ENCODE measurements at places on chromosomes 12 and 14.

DNA sequence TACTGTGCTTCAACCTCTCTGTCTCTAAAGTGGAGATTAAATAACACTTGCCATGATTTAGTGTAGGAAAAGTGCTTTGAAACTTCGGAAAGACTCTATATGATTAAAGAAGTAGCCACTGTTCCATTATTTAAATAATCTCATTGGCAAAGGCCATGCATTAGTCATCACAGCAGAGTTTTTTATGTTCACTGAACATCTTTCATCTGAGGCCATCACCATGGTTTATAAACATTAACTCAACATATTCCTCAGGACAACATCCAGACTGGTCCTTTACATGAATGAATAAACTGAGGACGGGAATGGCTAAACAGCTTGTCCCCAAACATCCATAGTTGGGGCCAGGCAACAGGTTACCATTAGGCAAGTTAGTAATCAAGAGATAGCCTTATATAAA lies 124.6 kb upstream of the FRMD6 start:
- DNase-seq, result peak; percentile 84

DNA sequence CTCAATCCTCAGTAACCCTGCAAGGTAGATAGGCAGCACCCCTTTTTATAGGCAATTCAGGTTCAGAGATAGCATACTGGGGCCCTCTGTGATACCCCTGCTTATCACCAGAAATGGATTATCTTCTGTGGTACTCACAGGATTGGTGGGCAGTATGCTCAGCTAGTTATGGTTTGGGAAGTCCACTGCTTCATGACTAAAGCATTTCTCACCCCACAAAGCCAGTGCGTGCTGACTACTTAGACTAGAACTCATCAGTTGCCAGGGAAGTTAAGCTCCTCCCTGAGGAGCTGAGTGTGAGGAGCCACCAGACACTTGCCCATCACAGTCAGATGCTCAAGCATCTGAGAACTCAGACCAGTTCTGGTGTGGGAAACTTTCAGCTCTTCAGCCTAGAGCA lies 76.3 kb downstream of the SCAF11 start:
- peak; percentile 76 for DNase-seq

GRCh38 chr12:41474001-41474400 lies 285.9 kb downstream of the PDZRN4 start:
- no peak for DNase-seq

DNA sequence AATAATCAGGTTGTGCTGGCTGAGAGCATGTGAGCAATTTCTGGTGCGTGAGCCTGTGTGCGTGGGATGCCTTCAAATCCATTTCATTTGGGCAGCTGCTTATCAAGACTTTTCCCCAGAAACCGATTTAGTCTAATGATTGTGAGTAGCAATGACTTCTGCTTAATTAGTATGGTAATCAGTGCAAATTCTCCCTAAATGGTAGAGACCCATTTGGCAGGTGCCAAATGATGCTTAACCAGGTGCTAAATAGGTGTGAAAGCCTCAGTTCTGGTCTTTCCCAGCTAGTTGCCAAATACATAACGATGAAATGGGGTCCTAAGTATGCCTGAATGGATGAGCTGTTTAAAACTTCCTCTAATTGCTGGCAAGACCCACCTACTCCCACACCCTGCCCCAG lies 248.4 kb upstream of the CCDC196 start:
- no peak for DNase-seq

DNA sequence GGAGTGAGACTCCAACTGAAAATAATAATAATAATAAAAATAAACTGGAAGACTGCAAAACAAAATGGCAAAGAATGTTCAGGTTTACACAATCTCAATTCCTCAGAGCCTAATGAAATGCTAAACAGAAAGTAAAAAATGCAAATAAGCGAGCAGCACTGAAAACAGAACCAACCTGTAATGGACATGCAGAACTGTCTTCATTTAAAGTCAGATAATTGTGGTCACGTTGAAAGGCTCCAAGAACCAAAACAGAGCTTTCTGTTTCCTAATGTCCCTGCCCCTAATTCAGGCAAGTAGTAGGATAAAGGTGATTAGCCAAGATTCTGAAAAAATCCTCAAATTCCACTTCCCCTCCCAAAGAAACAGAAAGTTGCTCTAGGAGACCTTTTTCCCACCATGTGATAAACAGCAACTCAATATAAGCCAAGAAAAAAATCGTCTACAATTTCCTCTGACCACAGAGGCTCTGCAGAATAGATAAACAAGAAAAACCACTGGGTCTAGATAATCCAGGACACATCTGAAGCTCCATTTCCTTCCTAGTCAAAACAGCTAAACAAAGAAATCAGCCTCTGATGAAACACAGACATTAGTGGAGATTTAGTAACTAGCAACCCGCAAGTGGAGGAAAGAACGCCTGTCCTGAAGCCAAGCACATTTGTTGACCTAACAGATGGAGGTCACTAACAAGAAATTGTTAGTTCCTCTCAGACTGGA lies 3.0 kb downstream of the MIS18BP1 start:
- peak; percentile 71 for DNase-seq

- peak; percentile 68 for DNase-seq
Measured at GRCh38 chr12:106248312-106248845, 559 bp upstream of the CKAP4 start.

DNA sequence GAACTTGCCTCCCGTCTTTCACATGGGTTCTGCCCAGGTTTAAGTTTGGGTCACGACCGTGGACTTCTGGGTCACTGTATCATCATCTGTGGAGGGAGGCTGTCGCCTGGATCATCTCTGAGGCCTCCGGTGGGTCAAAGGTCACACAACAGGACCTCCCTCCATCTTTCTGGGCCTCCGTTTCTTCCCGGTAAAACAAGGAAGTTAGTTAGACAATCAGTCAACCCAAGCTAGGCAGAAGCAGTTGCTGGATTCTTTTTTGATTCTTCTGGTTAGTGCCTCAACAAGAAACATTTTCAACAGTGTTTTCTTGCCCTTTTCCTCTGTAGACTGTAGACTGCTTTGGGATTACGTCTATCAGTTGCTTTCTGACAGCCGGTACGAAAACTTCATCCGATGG lies 186.6 kb upstream of the BCL2L14 start:
- DNase-seq, result no peak

GRCh38 chr14:100736269-100737180 lies 9.8 kb downstream of the DLK1 start:
- DNase-seq, result no peak

- DNase-seq, result no peak
Measured at GRCh38 chr12:50520416-50521207, 15.8 kb downstream of the DIP2B start.

DNA sequence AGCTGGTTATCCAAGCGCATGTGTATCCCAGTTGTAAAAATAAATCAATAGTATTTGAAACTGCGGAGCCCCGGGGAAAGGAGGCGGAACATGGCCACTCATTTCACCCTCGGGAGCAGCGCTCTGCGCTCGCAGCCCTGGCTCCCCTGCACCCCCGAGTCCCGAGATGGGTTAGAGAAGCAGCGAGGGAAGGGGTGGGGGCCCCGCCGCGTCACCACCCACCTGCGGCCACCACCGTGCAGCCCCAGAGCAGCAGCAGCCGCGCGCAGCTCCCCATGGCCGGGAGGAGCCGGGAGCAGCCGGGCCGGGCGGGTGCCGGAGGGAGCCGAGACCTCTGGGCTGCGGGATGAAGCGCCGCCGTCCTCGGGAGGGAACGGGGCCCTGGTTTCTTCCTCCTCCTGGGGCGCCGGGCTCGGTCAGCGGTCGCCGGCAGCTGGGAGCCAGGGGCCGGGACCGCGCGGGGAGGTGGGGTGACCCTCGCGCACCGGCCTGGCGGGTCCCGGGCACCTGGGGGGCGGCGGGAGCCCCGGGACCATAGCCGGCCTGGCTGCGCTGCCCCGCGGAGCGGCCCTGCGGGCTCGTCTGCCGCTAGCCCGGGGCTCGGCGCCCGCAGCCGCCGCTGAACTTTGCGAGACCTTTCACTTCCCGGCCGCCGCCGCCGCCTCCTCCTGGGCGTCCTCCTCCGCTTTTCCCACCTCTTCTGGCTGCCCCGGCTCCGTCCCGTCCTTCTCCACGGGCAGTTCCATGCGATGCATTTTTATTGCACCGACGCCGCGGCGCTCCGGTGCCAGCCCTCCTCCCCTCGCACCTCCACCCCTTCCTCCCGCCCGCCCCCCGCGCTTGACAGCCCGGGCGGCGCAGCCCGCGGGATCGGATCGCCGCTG lies at the start of gene NTN4:
NTN4 (minus strand) TSS at position 732 of the 884 bp plus-strand sequence; CDS start at position 277, 455 bp downstream.
- DNase-seq, result peak; percentile 41

- DNase-seq, result no peak
Measured at GRCh38 chr12:116620492-116621191, 61.5 kb downstream of the MAP1LC3B2 start.

- DNase-seq, result no peak
Measured at GRCh38 chr14:34489324-34489723, 27.3 kb upstream of the SPTSSA start.

GRCh38 chr14:36293824-36294223 lies 26.6 kb downstream of the MBIP start:
- no peak for DNase-seq

DNA sequence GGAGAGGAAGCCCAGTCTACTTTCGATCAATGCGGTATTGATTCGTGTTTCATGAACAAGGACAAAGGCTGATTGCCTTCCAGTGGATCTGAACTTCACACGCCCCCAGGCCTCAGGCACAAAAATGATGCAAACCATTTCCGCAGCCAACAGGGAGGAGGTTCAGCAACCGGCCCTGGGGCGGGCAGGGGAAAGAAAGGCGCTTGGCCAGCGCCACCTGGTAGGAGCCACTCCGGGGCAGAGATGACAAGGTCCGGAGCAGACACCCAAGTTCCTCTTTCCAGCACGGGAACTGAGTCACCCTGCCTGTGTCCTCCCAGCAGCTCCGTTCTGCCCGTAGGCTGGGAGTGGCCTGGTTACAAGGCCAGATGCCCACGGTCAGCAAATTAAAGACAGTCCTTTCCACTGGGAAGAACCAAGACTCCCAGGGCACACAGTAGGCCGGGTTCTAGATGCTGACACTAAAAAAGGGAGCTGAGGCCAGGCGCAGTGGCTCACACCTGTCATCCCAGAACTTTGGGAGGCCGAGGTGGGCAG lies 136.3 kb downstream of the SCARB1 start:
- DNase-seq, result no peak
